CD4-positive, alpha-beta T cell treated with Interleukin-4 for 1 hour (primary cell): ENCODE measurements at places on chromosomes 1 and 21.

DNA sequence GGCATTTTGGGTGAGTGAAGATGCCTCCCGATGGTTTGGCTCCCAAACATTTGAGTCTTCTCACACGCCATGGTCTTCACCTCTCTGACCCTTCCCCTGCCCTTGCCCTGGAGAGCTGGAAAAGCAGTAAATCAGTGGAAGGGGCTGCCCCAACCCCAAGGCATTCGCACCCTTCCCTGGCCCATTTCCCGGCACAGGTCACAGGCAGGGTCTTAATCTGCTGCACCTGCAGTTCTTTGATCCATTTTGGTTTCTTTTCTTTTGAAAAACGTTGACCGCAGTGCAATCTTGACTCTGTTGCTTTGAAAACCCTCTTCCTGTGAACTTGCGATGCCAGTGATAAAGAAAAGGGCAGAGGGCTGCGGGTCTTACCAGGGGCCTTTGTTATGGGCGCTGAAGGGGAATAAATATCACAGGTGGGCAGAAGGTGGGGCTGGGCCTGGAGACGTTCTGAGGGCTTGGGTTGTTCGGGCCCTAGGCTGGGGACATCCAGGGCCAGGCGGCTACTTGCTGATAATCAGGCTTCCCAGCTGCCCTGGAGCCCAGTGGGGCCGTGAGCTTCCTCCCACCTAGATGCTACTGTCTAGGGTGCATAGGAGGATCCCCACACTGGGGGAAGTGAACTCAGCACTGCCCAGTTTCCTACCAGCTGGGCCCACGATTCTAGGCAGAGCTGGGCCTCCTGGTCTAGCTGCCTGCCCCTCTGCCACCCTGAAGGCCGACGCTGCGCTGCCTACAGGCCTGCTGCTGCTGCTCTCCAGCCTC lies 38.6 kb upstream of the EPS8L3 start:
- DNase-seq, result peak; percentile 64

DNA sequence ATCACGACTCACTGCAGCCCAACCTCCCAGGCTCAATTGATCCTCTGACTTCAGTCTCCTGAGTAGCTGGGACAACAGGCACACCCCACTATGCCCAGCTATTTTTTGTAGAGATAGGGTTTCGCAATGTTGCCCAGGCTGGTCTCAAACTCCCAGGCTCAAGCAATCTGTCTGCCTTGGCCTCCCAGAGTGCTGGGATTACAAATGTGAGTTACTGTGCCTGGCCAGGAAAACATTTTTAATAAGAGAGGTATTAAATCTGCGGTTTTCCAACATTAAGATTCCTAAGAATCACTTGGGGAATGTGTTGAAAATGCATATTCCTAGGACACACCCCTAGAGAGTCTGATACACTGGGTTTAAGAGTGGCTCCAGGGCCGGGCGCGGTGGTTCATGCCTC lies 8.7 kb downstream of the CSF1 start:
- no peak for DNase-seq

- DNase-seq, result no peak
These were observed 115.0 kb downstream of the UBE2U start for GRCh38 chr1:64318428-64318827.

DNA sequence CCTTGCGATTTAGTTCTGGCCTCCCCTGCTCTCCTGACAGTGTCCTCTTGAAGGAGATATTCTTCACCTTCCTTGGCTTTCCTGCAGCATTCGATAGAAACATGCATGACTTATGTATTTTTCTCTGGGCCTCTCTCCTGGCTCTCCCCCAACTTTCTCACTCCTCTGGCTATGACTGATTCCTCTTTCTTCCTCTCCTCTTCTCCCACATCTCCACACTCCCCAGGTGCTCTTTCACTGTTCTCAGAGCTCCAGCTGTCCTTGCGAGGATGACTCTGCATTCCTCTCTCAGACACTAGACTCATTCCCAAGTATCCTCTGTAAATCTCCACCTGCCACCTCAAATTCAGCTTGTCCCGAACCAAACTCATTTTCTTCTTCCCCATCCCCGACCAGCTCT lies 18.0 kb downstream of the LRRC42 start:
- DNase-seq, result no peak
